ENCODE measurements at places on chromosomes 3 and 15.

- no peak for DNase-seq
Measured at GRCh38 chr15:73483053-73483452, 40.1 kb downstream of the REC114 start.

- no peak for DNase-seq
Measured at GRCh38 chr15:100005013-100005412, 271.8 kb upstream of the LYSMD4 start.

DNA sequence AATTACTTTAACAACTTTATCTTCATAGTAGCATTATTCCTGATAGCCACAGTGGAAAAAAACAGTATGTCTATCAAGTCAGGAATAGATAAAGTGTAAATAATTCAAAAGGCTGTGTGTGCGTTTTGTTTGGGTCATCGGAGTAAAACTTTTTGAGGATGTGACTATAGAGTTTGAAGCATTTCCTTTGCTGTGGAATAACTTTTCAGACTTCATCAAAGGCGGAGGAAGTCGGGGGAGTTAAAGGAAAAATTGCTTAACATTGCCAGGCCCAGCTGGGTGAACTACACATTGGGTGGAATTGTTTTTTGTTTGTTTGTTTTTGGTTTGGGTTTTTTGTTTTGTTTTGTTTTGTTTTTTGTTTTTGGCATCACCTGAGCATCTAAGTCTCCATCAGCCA lies 70.4 kb upstream of the CRTC3 start:
- no peak for DNase-seq

DNA sequence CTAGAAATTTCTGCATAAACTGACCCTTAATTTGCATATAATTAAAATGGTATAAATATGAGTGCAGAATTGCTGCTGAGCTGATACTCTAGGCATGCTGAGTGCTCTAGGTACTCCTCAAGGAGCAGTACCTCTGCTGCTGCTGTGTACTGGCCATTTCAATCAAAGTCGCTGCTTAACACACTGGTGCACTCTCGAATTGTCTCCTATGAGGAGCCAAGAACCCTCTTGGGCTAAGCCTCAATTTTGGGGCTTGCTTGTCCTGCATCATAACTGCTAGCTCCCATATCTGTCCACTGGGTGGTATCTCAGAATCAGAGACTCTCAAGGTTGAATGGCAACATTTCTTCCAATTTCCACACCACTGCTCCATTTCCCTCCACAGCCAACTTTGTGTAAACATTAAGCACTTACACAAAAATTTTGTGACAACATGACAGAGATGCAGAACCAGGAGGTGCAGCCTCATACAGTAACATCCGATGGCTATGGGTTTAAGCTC lies 82.5 kb downstream of the XXYLT1 start:
- no peak for DNase-seq

DNA sequence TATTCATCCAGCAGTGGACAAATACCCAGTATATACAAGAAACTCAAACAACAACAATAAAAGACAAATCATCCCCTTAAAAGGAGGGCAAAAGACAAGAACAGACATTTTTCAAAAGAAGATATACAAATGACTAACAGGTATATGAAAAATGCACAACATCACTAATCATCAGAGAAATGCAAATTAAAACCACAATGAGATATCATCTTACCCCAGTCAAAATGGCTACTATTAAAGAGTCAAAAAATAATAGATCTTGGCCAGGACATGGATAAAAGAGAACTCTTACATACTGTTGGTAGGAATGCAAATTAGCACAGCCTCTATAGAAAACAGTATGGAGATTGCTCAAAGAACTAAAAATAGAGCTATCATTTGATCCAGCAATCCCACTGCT lies 16.9 kb downstream of the DHX36 start:
- no peak for DNase-seq

- DNase-seq = no peak
Measured at GRCh38 chr3:15206662-15207576, 873 bp downstream of the CAPN7 start.

- DNase-seq = no peak
Measured at GRCh38 chr15:43509660-43510199, 7.7 kb upstream of the MAP1A start.

- no peak for DNase-seq
Measured at GRCh38 chr3:124336067-124336656, 344.2 kb upstream of the ROPN1 start.

- DNase-seq = no peak
Measured at GRCh38 chr3:126750756-126751121, 46.7 kb downstream of the CHCHD6 start.

GRCh38 chr3:126514161-126514560 lies 3.4 kb downstream of the UROC1 start:
- DNase-seq = no peak

DNA sequence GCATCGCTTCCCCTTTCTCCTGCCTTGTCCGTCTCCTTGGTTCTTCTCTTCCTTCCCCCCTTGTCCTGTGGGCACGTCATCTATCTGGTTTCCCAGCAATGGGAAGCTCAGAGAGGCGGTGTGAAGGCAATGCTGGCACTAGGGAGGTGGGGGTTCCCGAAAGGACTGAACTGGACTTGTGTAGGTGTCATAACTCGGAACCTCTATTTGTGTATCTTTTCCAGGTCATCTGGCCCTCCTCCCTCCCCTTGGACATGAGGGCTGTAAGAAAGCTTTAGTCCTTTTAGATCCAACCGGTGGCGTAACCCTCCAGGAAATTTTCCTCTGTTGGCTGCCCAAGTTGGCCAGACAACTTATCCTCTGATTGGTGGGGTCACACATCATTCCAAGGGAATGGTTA lies 231.5 kb upstream of the TLE3 start:
- DNase-seq = no peak

DNA sequence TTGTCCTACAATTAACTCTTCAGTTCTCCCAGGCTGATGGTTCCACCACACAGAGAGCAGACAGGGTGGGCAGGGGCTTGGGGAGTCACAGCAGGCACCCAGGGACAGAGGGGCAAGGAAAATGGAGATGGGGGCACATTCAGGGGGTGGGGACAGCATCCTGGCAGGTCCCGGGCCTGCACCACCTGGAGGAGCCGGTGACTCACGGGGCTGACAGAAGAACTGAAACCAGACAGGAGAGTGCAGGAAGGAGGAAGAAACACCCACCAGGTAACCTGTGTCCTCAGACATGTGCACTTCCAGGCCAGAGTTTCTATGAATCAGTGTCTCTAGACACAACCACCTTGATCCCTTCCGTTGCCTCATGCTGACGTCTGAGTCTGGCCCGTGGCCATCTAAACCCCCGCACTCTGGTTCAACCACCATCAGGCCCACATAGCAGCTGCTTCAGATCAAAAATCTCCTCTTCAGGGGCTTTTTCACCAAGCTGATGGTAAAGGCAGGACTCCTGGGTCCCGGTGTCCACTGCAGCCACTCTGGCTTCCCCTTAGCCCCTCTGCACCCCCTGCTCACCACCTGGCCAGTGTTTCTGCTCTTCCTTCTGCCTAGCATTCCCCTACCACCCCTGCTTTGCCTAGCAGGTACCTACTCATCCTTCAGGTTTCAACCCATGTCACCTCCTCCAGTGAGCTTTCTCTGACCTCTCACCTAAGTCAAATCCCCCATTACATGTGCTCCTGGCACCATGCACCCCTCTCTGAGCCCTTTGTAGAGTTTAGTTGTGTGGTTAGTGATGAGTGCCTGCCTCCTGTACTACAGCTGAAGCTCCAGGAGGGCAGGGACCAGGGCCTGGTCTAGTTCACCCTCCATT lies 16.5 kb upstream of the CYP11A1 start:
- no peak for DNase-seq

DNA sequence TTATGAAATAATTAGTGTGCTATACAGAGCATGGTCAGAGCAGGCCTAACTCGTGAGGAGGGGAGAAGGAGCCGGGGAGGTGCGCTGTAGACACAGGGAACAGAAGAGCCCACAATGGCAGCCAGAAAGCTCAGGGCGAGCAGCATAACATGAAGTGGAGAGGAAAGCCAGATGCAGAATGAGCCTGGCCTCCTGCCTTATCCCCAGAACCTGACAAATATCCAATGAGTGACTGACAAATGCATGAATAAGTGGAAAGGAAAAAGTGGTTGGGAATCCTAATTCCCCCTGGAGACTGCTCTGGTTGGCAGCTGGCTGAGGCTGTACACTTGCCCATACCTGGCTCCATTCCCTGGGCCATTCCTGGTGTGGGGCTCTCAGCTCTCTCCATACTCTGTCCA lies 9.2 kb upstream of the MST1R start:
- DNase-seq = no peak

DNA sequence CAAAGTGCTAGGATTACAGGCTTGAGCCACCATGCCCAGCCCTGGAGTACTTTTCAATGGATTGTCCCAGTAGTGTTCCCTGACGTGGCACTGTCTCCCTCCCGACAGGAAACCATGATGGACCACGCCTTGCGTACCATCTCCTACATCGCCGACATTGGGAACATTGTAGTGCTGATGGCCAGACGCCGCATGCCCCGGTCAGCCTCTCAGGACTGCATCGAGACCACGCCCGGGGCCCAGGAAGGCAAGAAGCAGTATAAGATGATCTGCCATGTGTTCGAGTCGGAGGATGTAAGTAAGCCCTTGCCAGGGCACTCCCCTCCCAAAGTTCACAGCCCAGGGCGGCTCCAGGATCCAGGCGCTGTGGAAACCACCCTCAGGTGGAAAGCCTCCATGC lies 168.1 kb downstream of the NSMCE3 start:
- no peak for DNase-seq

DNA sequence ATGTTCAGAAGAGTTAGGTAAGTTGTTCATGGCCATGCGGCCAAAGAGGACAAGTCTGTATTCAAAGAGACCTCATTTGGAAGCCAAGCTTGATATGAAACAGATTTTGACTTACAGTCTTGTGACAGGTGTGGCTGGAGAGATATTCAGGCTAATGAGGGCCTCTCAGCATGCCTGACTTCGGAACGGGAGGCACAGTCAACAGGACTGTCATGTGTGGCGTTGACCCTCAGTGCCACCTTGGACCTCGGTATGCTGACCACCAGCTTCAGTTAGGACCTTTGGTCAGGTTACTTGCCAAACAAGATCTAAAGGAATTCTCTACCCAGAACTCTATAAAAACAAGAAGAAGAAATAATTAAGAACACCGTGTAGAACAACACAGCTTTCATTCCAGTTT lies 124.1 kb downstream of the CHST2 start:
- no peak for DNase-seq
